ENCODE measurements at places on chromosomes 5 and 9.

- no peak for DNase-seq
These were observed 660.8 kb downstream of the TLE1 start for GRCh38 chr9:81028504-81028903.

GRCh38 chr5:142175461-142176142 lies 67.0 kb downstream of the NDFIP1 start:
- no peak for DNase-seq

DNA sequence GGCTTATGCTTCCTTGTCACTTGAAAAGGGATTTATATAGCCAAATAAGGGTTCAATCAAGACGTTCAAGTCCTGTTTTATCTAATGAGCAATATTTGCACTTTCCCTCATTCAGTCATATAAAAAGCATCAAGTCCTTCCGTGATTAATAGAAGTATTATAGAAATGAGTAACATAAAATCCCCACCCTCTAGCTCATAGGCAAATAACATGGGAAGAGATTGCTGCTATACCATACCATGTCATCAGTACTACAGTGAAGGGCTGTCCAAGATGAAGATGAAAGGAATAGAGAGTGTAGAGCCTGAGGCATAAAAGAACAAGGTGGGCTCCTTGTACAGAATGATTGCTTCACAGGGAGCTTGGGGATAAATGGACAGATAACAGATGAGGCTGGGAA lies 20.4 kb upstream of the PAPPA start:
- no peak for DNase-seq

GRCh38 chr5:87081511-87082372 lies 185.9 kb upstream of the RASA1 start:
- DNase-seq, result no peak

GRCh38 chr9:136602193-136602885 lies 56.5 kb upstream of the NOTCH1 start:
- no peak for DNase-seq

DNA sequence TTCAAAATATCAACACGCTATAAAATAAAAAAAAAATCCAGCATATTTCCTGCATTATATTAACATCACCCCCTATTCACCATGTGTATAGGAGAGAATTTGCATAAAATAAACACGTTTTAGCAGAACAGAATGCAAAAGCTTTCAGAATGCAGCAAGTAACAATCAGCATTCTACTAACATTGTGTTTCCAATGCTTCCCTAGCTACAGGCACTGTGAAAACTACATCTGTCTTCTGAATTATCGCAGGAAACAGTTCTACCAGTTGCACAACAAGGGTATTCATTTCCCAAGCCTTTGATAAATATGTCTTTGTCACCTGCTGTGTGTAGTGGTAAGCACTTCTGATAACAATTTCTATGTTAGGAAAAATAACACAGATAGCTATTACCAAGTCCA lies 1015.8 kb downstream of the CDH18 start:
- DNase-seq, result no peak

DNA sequence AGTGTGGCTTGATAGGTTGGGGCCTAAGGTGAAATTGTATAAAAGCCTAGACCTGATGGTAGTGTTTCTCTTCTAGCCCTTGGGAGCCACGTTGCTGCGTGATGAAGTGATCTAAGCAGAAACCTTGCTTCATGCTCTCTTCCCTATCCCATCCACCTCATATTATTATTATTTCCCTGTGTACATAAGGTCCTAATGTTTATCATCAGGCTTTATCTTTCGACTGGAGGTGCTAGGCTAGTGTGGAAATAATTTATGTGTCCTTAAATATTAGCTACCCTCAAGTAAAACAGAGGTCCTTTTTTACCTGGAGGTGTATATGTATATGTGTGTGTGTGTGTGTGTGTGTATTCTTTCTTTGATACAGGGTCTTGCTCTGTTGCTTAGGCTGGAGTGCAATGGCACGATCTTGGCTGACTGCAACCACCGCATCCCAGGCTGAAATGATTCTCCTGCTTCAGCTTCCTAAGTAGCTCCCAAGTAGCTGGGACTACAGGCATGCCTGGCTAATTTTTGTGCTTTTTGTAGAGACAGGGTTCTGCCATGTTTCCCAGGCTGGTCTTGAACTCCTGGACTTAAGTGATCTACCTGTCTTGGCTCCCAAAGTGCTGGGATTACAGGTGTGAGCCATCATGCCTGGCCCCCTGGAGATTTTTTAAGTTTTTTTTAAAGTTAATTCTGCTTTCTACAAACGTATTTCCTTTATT lies 3.7 kb downstream of the UGCG start:
- DNase-seq, result no peak

DNA sequence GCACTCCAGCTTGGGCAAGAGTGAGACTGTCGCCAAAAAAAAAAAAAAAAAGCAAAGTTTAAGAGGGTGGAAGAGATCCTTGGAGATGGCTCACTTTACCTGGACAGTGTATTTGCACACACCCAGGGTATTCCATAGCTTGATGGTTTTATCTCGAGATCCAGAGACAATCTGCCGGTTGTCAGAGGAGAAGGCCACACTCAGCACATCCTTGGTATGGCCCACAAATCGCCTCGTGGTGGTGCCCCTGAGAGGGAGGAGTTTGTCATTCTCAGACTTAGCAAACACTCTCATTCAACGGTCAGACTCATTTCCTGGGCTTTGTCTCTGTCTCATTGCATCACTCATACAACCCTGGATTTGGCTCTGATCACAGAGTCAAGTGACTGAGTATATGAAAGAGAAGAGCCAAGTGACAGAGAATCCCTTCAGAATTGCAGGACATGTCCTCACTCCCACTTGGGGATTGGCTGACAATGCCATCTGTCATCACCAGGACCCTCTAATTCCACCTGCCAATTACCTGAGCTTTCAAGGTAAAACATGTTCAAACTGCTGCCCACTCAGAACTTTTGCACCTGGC lies 2.2 kb downstream of the RACK1 start:
- DNase-seq, result no peak

GRCh38 chr9:132998831-132999635 lies 20.5 kb downstream of the GFI1B start:
- DNase-seq, result no peak

GRCh38 chr9:134561427-134562145 lies 80.0 kb upstream of the COL5A1 start:
- DNase-seq, result no peak

GRCh38 chr9:122217640-122218039 lies 11.1 kb downstream of the LHX6 start:
- no peak for DNase-seq

- DNase-seq, result no peak
These were observed 226.1 kb downstream of the SLIT3 start for GRCh38 chr5:169074839-169075238.

GRCh38 chr5:14464096-14464495 lies 117.5 kb upstream of the OTULINL start:
- no peak for DNase-seq

GRCh38 chr9:110260911-110261310 lies 4.6 kb upstream of the TXN start:
- no peak for DNase-seq

DNA sequence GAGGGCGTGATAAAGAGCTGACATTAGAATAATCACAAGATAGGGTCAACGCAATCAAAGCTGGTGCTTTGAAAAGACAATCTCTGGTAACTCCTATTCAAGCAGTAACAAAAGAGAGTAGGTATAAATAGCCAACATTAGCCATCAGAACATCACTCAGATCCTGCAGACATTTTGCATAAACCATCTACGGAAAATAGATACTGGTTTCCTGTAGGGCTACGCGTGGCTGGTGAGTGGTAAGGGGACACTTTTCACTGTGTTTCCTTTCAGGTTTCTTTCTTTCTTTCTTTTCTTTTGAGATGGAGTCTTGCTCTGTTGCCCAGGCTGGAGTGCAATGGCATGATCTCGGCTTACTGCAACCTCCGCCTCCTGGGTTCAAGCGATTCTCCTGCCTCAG lies 22.3 kb downstream of the TTF1 start:
- no peak for DNase-seq

- no peak for DNase-seq
These were observed 130.3 kb downstream of the CDC42SE2 start for GRCh38 chr5:131394128-131394527.

- DNase-seq, result no peak
These were observed 60.0 kb upstream of the RARS1 start for GRCh38 chr5:168426007-168426863.

GRCh38 chr9:23590276-23591000 lies 235.6 kb downstream of the ELAVL2 start:
- DNase-seq, result no peak

- no peak for DNase-seq
These were observed 53.7 kb downstream of the PLAC8L1 start for GRCh38 chr5:146051678-146052077.
